ENCODE measurements at places on chromosomes 11 and 22.

DNA sequence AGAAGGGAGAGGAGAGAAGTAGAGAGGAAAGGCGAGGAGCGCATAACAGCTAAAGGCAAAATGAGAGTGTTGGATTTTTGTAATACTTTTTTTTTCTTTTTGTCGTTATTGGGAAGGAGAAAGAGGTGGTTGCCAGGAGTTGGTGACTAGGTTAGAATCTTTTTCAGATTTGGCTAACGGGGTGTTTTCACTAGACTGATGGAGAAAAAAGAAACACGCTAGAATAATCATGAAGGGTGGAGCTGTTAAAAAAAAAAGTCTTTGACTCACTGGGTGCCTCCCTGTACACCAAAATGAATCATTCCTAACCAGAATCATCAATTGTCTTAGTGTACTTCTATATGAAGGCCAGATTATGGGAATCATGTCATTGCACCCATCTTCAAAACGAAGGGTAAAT lies 12.7 kb downstream of the BLID start:
- no peak for DNase-seq

GRCh38 chr11:25938952-25939351 lies 393.0 kb upstream of the ANO3 start:
- no peak for DNase-seq

GRCh38 chr11:102620818-102621561 lies 4.1 kb downstream of the MMP20 start:
- DNase-seq = peak; percentile 33

DNA sequence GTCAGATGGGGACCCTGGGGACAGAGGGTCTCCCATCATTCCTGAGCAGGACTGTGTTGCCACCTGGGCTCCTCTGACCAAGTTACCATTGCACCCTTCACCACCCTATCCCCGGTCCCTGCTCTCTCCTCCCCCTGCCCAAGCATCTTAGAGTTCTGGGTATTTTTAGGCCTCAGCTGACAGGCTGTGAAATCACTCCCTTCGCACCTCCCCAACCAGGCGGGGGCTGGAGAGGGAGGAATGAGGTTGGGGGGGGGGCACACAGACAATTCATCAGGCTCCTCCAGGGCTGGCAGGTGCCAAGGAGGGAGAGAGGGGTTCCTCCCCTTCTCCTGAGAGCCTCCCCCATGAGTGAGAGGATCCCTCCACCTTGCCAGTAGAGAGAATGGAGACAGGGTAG lies 9.0 kb downstream of the SYT7 start:
- no peak for DNase-seq

DNA sequence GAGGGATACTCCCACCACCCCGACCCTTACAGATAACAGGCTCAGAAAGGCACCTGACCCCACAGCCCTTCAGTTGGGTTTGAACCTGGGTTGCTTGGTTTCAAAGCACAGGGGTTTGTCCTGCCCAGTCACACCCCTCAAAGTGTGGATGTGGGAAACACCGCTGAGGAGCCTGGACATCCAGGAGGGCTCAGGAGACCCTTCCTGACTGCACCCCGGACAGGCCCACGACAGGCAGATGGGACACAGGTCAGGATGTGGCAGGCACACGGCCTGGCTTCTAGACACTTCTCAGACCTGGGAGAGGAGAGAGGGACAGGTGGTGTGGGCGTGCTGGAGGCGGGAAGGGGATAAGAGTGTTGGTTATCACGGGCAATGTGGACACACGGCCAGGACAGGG lies 932.3 kb downstream of the BRD1 start:
- no peak for DNase-seq

- peak; percentile 51 for DNase-seq
Observed at GRCh38 chr11:100827934-100828661, 141.0 kb downstream of the ARHGAP42 start.

DNA sequence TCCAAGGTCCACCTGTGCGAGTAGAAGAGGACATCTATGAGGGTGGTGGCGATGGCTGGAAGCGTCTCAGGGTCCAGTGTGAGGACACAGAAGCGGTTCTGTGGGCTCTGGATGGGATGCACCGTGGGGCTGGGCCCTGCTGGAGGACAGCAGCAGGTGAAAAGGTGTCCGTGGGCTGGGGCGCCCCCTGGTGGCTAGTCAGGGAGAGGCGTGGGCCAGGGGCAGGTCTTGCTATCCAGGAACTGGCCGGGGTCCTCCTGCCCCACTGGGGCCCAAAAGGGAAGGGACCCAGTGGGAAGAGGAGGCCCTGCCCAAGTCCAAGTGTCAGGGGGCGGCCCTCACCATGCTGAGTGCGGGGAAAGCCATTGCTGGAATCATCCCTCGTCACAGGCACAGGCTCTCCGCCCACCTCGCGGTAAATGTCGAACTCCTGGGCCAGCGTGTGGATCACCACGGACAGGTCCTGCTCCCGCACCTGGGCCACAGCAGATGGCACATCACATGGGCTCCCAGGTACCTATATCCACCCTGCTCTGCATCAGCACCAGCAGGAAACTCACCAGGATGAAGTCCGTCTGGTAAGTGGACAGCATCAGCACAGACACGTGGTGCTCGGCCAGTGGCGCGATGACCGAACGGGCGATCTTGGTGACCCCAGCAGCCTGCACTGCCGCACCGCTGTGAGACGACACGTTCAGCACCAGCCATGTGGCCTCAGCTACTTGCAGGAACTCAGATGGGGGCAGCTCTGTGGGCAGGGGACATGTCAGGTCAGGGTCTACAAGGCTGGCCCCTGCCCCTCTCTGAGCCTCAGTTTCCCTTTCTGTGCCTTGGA lies 2.3 kb downstream of the CASTOR1 start:
- no peak for DNase-seq

- no peak for DNase-seq
Observed at GRCh38 chr11:92941676-92942571, 27.5 kb upstream of the MTNR1B start.

- DNase-seq = no peak
Observed at GRCh38 chr11:19117760-19118097, 761 bp downstream of the ZDHHC13 start.

GRCh38 chr11:118998822-118999221 lies 884 bp downstream of the CENATAC start:
- peak; percentile 27 for DNase-seq

DNA sequence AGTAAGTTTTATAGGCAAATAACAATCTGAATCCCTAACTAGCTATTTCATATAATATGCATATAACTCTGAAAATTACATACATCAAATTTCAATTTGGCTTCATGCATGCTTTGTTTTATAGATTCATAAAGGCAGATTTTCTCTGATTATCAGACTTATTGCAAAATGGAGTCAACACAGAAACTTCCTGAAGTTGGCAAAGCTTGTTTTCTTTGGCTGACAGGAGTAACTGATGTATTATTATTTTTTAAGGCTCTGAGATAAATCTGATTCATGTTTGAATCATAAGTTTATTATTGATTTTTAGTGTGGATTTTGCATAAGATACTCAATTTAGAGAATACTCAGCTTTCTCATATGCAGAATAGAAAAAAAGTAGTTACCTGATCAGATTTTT lies 356.3 kb upstream of the CCDC90B start:
- no peak for DNase-seq

DNA sequence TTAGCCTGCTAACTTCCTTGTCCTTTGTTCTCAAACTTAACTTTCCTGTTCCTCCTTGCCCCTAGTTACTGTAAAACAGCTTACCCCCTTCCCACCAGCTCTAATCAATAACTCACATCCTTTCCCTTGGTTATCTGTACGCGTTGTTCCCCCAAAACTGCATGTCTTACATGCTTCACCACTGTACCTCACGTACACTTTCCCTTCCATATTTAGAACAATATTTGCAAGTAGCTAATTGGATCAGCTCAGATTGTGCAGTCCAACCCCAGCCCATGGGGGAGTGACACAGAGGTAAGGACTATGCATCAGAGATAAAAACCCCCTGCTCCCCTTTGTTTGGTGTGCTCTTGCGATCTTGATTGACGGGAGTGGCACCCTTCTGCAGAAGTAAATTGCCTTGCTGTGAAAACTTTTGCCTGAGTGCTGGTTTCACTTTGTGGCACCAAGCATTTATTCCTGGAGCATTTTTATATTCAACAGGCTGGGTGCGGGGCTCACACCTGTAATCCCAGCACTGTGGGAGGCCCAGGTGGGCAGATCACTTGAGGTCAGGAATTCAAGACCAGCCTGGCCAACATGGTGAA lies 30.9 kb downstream of the MIF start:
- no peak for DNase-seq

DNA sequence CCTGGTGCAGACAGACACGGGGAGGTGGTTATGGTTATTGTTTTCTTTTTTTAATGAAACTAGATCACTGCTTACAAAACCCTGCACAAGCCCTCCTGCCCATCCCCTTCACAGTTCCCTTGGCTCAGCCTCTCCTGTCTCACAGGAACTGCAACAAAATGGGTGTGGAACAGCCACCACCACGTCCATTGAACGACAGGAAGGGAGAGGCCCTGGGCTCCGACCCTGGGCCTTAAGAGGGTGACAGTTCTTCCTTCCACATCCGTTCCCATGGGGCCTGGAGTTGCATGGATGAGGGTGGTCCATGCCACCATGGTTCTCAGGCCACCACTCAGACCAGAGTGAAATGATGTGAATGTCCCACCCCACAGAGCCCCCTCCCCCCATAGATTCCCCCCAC lies 15.7 kb downstream of the PRPF19 start:
- no peak for DNase-seq

- DNase-seq = no peak
Observed at GRCh38 chr11:35173011-35173511, 34.1 kb downstream of the CD44 start.

- DNase-seq = no peak
Observed at GRCh38 chr11:119374632-119375336, 6.7 kb downstream of the USP2 start.

DNA sequence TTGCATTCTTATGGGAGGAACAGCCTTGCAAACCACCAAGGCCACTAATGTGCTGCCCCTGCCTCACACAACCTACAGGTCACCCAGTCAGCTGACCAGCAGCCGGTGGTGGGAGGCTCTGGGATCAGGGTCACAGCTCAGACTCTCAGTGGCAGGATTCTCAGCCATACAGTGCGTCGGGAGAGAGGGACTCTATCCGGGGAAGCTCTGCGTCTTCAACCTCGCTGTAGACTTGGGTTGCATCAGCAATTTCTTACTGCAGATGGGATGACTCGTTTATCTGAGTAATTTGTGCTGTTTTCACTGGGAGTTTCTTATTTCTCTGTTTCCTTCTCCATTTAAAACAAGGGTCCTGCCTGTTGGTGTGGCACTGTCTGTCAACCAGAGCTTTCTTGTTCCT lies 257.7 kb downstream of the TBC1D22A start:
- no peak for DNase-seq
